ENCODE measurements at places on chromosomes 2 and 18.

- H3K4me1 ChIP-seq, result no peaks in the 10 kb centered on the region
- no peaks in the 10 kb centered on the region for H3K36me3 ChIP-seq
- no peaks in the 10 kb centered on the region for H3K27me3 ChIP-seq
- no peak for DNase-seq
- no peak overlapping the region for H3K4me3 ChIP-seq
Observed at GRCh38 chr2:62538756-62539155, 32.8 kb upstream of the TMEM17 start.

- no peaks in the 10 kb centered on the region for H3K36me3 ChIP-seq
- H3K4me1 ChIP-seq, result no peaks in the 10 kb centered on the region
- no peak overlapping the region for H3K4me3 ChIP-seq
- H3K27me3 ChIP-seq, result no peaks in the 10 kb centered on the region
Observed at GRCh38 chr2:224354632-224355211, 47.2 kb downstream of the FAM124B start.

- no peaks in the 10 kb centered on the region for H3K27me3 ChIP-seq
- no peaks in the 10 kb centered on the region for H3K36me3 ChIP-seq
- no peak overlapping the region for H3K27ac ChIP-seq
- H3K4me1 ChIP-seq, result peaks cover 2% of the 10 kb centered on the region
Observed at GRCh38 chr18:58136879-58137278, 92.9 kb downstream of the NEDD4L start.

GRCh38 chr2:64613276-64613675, 40.4 kb downstream of the SERTAD2 start:
- DNase-seq, result no peak
- peaks cover 2% of the 10 kb centered on the region for H3K4me1 ChIP-seq
- H3K27me3 ChIP-seq, result peaks cover 8% of the 10 kb centered on the region
- H3K4me3 ChIP-seq, result no peak overlapping the region
- no peaks in the 10 kb centered on the region for H3K36me3 ChIP-seq

GRCh38 chr18:23593720-23594119, 7.4 kb upstream of the NPC1 start:
- DNase-seq, result peak; percentile 90
- no peaks in the 10 kb centered on the region for H3K36me3 ChIP-seq
- H3K4me3 ChIP-seq, result no peak overlapping the region
- no peaks in the 10 kb centered on the region for H3K27me3 ChIP-seq
- peak overlapping the region; percentile 85 for H3K27ac ChIP-seq

GRCh38 chr2:42086500-42086953, 38.7 kb downstream of the PKDCC start:
- DNase-seq, result peak; percentile 46
- no peak overlapping the region for H3K4me3 ChIP-seq
- no peaks in the 10 kb centered on the region for H3K36me3 ChIP-seq

GRCh38 chr2:11611251-11611650, 58.7 kb downstream of the NTSR2 start:
- no peak overlapping the region for H3K27ac ChIP-seq
- no peaks in the 10 kb centered on the region for H3K4me1 ChIP-seq
- no peaks in the 10 kb centered on the region for H3K36me3 ChIP-seq

- H3K4me1 ChIP-seq, result no peaks in the 10 kb centered on the region
- DNase-seq, result no peak
- H3K27me3 ChIP-seq, result no peaks in the 10 kb centered on the region
- H3K4me3 ChIP-seq, result no peak overlapping the region
Observed at GRCh38 chr2:15623481-15623796, 31.8 kb downstream of the DDX1 start.

DNA sequence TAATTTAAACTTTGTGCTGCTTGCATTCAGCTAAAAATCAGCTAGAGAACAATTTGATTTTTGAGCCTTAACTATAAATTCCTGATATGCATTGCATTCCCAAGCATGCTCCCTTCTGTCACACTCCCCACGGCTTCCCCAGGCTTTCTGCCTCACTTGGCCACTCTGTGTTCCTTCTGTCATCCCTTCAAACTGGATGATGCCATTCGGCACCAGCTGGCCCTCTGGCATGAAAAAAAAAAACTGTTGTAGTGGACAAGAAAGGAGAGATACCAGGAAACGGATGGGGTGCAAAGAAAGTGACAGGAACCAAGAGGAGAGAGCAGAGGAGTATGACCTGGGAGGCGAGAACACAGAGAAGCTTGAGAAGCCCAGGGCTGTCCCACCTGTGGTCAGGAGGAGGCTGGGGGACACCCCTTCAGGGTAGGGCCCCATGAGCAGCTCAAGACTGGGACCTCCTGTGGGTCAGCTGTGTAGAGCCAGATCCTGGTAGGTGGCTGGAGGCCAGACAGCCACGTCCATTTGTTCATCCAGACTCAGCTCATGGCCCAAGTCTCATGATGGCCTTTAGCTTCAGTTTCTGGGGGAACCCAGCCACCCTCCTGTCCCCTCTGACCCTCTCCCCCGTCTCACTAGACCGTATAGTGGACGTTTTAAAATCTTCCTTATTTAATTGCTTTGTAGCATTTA, 211.8 kb downstream of the GBX2 start:
- no peaks in the 10 kb centered on the region for H3K36me3 ChIP-seq
- no peak overlapping the region for H3K27ac ChIP-seq
- DNase-seq, result no peak
- no peaks in the 10 kb centered on the region for H3K4me1 ChIP-seq
- no peak overlapping the region for H3K4me3 ChIP-seq

GRCh38 chr2:135913727-135914365, 37.6 kb upstream of the MCM6 start:
- no peaks in the 10 kb centered on the region for H3K4me1 ChIP-seq
- H3K4me3 ChIP-seq, result no peak overlapping the region
- H3K27me3 ChIP-seq, result no peaks in the 10 kb centered on the region
- peak; percentile 63 for DNase-seq

DNA sequence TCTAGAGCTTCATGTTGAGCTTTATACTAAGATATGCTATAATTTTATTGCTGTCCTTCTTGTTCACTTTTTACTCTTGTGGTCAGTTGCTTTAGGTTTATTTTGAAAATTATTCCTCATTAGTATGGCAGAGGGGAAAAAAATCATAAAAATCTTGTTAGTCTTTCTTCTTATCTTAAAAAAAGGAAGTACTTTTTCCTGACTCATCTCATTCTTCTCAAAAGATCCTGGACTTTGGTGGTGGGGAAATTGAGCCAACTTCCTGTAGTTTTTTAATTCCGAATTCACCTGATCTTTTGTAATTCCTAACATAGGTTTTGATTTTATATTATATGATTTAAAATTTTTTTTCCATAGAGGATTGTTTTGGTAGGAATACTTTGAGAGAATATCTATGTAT, 3.8 kb downstream of the SLC4A1AP start:
- no peak overlapping the region for H3K4me3 ChIP-seq
- H3K36me3 ChIP-seq, result peaks cover 2% of the 10 kb centered on the region
- H3K27ac ChIP-seq, result no peak overlapping the region
- peaks cover 8% of the 10 kb centered on the region for H3K4me1 ChIP-seq
- no peak for DNase-seq

DNA sequence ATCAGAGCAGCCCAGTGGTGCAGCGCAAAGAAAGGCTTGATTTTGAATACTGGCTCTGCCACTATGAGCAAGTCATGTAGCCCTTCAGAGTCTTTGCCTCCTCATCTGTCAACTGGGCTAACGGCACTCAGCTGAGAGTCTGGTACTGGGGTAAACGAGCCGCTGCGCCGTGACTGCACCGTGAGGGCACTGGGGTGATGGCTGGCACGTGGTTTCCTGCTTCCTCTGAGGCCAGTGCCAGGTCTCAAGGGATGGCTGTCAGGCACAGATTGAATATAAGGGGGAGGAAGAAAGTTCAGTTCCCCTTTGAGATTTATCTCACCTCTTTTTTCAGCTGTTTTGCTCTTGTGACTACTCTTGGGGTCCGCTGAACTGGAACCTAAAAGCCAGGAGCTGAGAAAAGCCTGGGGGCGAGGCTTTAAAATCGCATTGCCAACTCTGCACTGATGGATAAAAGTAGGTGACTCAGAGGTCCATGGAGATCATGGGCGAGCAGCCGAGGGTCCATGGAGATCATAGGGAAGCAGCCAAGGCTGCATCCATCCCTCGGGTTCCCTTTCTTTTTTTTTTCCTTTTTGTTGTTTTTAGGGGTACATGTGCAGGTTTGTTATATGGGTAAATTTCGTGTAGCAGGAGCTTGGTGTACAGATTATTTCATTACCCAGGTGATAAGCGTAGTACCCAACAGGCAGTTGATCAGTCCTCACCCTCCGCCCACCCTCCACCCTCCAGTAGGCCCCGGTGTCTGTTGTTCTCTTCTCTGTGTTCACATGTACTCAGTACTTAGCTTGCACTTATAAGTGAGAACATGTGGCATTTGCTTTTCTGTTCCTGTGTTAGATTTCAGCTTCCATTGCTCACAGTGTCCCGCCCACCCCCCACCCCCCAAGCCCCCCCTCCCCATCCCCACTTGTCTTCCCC, 114.3 kb downstream of the SPP2 start:
- H3K4me1 ChIP-seq, result no peaks in the 10 kb centered on the region
- H3K36me3 ChIP-seq, result no peaks in the 10 kb centered on the region
- H3K4me3 ChIP-seq, result no peak overlapping the region
- no peak overlapping the region for H3K27ac ChIP-seq
- no peaks in the 10 kb centered on the region for H3K27me3 ChIP-seq

GRCh38 chr2:200538139-200538538, 12.1 kb downstream of the SGO2 start:
- H3K4me3 ChIP-seq, result no peak overlapping the region
- H3K4me1 ChIP-seq, result no peaks in the 10 kb centered on the region
- no peaks in the 10 kb centered on the region for H3K27me3 ChIP-seq
- H3K27ac ChIP-seq, result no peak overlapping the region

DNA sequence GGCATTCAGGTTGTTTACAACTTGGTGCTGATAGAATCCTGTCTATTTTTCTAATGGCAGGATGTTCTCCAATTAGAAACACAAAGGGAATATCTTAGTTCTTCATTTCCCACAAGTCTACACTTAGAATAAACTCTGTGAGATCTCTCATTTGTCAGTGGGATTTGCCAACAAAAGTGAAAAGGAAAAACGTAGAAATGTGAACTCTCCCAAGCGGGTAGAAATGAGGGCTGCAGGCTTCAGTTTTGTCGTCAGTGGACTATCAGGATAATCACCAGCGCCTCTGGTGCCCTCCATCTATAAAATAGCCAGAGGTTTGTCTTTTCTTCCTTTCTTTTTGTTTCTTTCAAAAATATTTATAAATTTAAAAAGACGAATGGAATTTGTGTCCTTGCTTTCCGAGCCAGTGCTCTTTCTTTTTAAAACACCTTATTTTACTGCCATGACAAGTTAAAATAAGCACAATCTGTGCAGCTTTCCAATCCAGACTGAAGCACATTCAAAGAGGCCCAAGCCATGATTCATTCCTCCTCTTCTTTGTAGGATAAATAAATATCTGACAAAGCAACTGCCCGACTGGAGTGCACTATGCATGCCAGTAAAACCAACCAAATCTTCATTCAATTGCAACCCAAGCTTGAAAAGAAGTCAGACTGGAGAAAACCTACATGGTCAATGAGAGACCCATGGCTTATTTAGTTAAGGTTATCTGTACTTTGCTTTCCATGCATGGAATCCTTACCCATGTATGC, 185.8 kb downstream of the ANKRD44 start:
- H3K4me1 ChIP-seq, result peaks cover 4% of the 10 kb centered on the region
- no peaks in the 10 kb centered on the region for H3K36me3 ChIP-seq
- no peak overlapping the region for H3K4me3 ChIP-seq

GRCh38 chr18:8996771-8997432, 105.6 kb upstream of the NDUFV2 start:
- H3K27ac ChIP-seq, result peak overlapping the region; percentile 16
- DNase-seq, result no peak
- no peak overlapping the region for H3K4me3 ChIP-seq

- H3K36me3 ChIP-seq, result no peaks in the 10 kb centered on the region
- H3K4me1 ChIP-seq, result no peaks in the 10 kb centered on the region
- H3K27me3 ChIP-seq, result no peaks in the 10 kb centered on the region
- H3K4me3 ChIP-seq, result no peak overlapping the region
Observed at GRCh38 chr18:79552696-79553095, 126.9 kb upstream of the CTDP1 start.

- no peak overlapping the region for H3K27ac ChIP-seq
- H3K4me3 ChIP-seq, result no peak overlapping the region
- no peaks in the 10 kb centered on the region for H3K4me1 ChIP-seq
- no peaks in the 10 kb centered on the region for H3K27me3 ChIP-seq
- no peaks in the 10 kb centered on the region for H3K36me3 ChIP-seq
Observed at GRCh38 chr2:173393186-173393585, 38.5 kb downstream of the CDCA7 start.

- H3K27ac ChIP-seq, result no peak overlapping the region
- no peak for DNase-seq
- H3K4me3 ChIP-seq, result no peak overlapping the region
- H3K36me3 ChIP-seq, result no peaks in the 10 kb centered on the region
- H3K27me3 ChIP-seq, result no peaks in the 10 kb centered on the region
Observed at GRCh38 chr2:114724454-114724853, 282.0 kb downstream of the DPP10 start.

GRCh38 chr2:118048401-118048800, 34.5 kb upstream of the CCDC93 start:
- peaks cover 7% of the 10 kb centered on the region for H3K27me3 ChIP-seq
- H3K4me3 ChIP-seq, result no peak overlapping the region
- DNase-seq, result no peak
- H3K36me3 ChIP-seq, result no peaks in the 10 kb centered on the region

Data from fibroblast of lung (primary cell).